Heart left ventricle (tissue), 16 donors: ENCODE measurements at places on chromosomes 1 and 21. TPM values are rescaled to one million over a fixed set of nuclear protein-coding genes. Genes with fewer than 3 reads are reported as not detected.
A peak's percentile ranks its signal among the peaks of the same experiment; 100 is the strongest.

GRCh38 chr1:17764591-17764990, 9.5 kb downstream of the ACTL8 start:
- no peak for DNase-seq

DNA sequence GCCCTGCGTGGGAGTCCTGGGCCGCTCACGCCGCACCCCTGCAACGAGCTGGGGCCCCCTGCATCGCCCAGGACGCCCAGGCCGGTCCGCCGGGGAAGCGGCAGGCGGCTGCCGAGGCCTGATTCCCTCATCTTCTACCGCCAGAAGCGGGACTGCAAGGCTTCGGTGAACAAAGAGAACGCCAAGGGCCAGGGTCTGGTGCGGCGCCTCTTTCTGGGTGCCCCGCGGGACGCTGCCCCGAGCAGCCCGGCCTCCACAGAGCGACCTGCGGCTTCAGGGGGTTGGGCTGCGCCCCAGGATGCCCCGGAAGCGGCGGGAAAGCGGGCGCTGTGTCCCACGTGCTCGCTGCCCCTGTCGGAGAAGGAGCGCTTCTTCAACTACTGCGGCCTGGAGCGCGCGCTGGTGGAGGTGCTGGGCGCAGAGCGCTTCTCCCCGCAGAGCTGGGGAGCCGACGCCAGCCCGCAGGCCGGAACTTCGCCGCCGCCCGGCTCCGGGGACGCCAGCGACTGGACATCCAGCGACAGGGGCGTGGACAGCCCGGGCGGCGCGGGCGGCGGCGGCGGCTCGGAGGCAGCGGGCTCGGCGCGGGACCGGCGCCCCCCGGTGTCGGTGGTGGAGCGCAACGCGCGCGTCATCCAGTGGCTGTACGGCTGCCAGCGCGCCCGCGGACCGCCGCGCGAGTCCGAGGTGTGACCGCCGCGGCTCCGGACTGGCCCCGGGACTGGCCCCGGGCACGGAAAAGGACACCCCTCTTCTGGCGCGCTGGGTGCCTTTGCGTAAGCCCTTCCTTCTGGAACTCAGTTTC, 2.7 kb downstream of the FAM110D start:
- DNase-seq = peak; percentile 84

DNA sequence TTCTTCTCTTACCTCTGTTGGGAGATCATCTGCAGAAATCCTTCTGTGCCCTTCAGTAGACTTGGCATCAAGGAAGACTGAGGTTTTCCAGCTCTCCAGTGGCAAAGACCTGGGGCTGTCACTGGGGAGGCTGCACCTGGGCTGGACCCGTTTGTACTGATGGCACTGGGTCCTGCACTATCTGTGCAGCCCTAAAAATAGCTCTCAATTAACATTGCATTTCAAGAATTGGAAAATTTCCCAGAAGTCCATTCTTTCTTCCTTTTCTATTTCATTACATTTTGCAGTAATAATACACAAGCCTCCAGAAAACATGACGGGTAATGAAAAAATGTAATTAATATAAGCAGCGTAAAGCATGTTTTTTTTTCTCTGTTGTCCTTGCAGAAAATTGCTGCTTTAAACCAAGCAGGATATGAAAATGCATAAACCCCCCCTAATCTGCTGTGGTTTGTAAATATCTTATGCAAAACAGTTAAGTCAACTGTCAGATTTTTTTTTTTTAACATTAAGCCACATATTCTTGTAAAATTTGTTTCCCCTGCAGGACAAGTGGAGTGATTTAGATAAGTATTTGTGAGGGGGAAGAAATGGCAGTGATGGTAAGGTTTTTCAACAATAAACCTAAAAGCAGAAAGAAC, 64.9 kb downstream of the LMO4 start:
- DNase-seq = no peak

GRCh38 chr1:244937099-244937498, 72.8 kb upstream of the HNRNPU start:
- DNase-seq = no peak

DNA sequence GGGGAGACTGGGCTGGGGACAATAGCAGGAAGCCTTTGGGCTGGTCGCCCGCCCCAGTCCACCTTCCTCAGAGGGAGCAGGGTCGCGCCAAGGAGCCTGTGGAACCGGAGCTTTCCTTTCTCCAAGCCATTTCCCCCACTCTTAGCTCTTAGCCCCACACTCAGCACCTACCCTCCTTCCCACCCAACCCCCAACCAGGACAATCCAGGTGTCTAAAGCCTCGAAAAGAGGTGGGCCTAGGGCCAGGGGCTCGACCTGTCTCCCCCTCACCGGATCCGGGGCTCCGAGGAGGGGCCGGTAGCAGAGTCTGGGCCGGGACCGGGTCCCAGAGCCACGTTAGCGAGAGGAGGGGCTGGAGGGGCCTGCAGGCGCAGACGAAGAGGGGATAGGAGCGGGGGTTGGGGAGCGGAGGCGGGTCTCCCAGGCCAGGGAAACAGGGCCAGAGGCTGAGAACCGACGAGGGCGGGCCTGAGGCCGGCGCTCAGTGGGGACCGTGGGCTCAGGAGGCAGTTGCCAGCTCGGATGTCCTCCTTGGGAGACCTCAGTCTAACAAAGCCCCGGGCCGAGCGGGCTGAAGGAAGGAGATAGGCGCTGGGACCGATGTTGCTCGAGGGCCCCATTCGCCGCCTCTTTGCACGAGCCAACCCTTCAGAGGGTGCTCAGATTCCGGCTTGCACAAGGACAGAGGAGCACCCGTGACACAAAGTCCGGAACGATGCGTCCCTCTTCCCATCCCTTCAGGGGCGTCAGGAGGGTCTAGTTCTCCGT, 943 bp downstream of the SEMA6C start:
- DNase-seq = peak; percentile 55

- no peak for DNase-seq
These were observed 364 bp downstream of the GOLPH3L start for GRCh38 chr1:150696590-150696989.

DNA sequence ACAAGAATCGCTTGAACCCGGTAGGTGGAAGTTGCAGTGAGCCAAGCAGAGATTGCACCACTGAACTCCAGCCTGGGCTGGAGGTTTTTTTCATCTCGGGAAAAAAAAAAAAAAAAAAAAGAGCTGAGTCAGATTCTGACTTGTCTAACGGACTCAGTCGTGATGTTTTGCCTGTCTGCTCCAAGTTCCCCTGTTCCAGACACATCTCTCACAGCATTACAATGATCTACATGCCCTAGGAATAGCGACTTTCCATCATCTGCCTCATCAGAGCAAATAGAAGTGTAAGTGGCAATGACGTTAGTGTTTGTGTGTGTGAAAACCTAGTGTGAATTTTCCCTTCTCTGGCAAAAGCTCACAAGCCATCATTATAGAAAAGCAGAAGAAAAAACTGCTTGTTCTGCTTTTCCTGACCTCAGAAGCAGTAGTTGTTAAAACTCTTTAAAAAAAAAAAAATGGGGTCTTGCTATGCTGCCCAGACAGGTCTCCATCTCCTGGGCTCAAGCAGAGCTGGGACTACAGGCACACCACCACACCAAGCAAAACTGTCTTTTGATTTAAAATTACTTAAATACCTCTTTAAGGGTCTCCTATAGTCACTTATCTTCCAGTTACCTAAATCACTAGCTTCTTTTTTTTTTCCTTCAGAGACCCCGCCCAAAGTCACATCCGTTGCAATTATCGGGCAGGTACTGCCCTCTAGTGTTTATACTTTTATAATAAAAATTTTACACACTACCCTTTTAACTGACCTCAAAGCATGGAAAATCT, 37.3 kb downstream of the PLEKHO1 start:
- no peak for DNase-seq

- no peak for DNase-seq
These were observed 3.3 kb upstream of the MX1 start for GRCh38 chr21:41422546-41423304.

DNA sequence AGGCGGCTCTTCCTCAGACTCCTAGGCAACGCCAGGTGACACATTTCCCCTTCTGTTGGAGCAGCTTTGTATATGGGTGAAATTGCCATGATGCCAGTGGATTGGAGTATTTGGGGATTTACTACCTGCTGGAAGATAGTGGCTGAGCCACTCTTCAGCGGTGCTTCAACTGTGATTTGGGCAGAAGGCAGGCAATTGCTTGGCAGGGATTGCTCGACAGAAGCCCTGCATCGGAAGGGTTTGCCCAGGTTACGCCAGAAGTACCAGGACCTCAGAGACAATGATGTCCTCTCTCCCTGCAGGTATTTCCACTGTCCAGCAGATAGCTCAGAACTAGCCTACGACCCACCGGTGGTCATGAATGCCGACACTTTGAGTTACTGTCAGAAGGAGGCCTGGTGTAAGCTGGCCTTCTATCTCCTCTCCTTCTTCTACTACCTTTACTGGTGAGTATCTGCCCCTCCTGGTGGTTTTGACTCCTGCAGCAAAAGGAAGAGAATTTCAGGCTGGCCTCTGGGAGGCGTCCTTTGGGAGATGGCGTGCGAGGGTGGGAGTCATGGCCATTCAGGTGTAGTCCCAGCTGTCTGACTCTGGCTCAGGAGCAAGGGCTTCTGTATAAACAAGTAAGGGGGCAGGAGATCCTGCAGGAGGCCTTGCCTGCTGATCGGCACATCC, 118.3 kb downstream of the CNIH3 start:
- DNase-seq = no peak

GRCh38 chr1:155017946-155018316, 15.3 kb downstream of the ZBTB7B start:
- DNase-seq = no peak

- DNase-seq = no peak
These were observed 84.6 kb downstream of the KAZN start for GRCh38 chr1:14682941-14683621.

- DNase-seq = no peak
These were observed 45.2 kb upstream of the FMO2 start for GRCh38 chr1:171139890-171140289.

DNA sequence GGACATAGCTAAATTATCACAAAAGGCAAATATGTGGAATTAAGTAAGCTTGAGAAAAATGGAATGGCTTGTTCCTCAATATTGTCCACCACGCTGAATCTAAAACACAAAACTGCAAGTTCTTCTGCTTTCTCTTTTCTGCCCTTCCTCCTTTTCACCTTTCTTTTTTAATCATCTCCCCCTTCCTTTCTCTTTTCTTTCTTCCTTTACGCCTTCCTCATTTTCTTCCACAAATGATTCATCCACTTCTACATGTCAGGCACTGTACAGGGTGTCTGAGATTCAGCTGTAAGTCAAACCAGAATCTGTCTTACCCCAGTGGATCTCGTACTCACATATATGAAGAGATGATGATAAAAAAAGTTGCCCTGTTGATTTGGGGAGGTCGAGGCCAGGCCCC, 1182.5 kb downstream of the MRPL39 start:
- DNase-seq = no peak

DNA sequence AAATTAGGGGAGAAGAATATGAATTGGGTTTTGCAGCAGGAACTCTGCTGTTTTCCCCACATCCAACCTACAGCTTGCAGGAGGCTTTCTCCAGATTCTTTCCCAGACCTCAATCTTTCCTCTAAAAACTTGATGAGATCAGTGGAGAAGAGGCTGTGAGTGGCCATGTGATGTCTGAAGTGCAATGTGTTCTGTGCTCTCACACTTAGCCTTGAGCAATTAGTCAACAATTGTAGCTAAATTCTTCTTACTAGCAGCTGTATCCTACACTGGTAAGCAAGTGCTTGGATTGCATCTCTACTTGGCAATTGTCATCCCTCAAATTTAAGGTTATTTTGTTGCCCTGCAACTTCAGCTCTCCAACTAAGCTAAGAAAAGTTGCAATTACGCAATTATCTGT, 807.3 kb upstream of the RGS18 start:
- DNase-seq = no peak

GRCh38 chr21:45635271-45636151, 8.0 kb upstream of the PCBP3 start:
- no peak for DNase-seq

- peak; percentile 82 for DNase-seq
These were observed 20.2 kb downstream of the PEX14 start for GRCh38 chr1:10494754-10495474.

DNA sequence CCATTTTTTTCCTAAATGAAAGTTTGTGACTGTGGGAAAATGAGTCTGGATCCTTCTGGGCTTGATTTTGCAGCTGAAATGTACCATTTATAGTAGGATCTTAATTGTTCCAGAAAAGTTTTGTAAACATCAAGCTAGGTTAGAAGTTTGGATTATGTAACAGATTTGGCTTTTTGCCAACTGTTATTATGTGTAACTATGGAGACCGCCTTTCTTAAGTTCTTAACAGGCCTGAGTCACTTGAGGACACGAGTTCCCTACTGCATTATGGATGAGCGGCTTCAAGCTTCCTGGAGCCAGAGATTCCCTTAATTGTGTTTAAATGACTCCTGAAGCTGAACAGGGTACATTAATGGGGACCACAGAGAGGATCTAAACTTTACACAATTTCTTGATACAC, 22.2 kb downstream of the SLC25A33 start:
- DNase-seq = peak; percentile 52

DNA sequence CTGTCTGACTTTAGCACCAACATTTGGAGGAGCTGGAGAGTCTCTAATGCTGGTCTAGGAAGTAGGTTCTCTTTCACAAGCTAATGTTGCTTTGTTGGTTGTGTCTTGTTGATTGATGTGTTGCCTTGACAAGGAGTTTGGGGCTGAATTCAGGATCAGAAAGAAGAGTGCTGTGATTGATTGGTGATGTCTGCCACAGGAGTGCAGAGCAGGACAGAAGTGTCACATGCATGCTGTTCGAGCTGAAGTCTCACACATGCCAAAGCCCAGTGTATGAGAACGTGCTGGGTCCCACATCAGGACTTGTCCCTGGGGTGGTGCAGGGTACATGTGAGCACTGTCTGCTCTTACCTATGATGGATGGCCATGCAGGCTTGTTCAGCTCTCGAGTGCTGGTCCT, 694.4 kb downstream of the MATN1 start:
- no peak for DNase-seq

GRCh38 chr1:70504821-70505193, 93.7 kb downstream of the CTH start:
- no peak for DNase-seq

GRCh38 chr1:209463441-209463840, 120.1 kb upstream of the CAMK1G start:
- DNase-seq = no peak

- DNase-seq = no peak
These were observed 38.4 kb upstream of the RBM34 start for GRCh38 chr1:235199441-235199840.

Gene ANKRD34A
- total RNA-seq = 1.6 TPM

Gene DMRTA2
- not detected for total RNA-seq

Gene TLR5
- 2.0 TPM for total RNA-seq

Gene FBXO2
- total RNA-seq = 1.1 TPM

Gene CAP1
- total RNA-seq = 249 TPM

Gene EXO5
- 5.1 TPM for total RNA-seq

Gene RGS16
- 2.5 TPM for total RNA-seq

Gene LCE1A
- total RNA-seq = not detected

Gene KLHDC8A
- total RNA-seq = not detected

Gene TTC22
- 0.86 TPM for total RNA-seq

Gene TEDDM1
- total RNA-seq = not detected

Gene SPRR1A
- total RNA-seq = not detected

Gene SLAMF6
- total RNA-seq = 0.31 TPM

Gene RAB7B
- total RNA-seq = 1.0 TPM

Gene TNNI3K
- 35.9 TPM for total RNA-seq

Gene JUN
- 66.5 TPM for total RNA-seq
